ENCODE measurements at places on chromosomes 7 and 10.

- DNase-seq = no peak
Observed at GRCh38 chr7:305410-306151, 15.6 kb downstream of the FOXL3 start.

- no peak for DNase-seq
Observed at GRCh38 chr10:70490142-70490541, 11.6 kb downstream of the PALD1 start.

- no peak for DNase-seq
Observed at GRCh38 chr7:1240517-1241257, 8.0 kb downstream of the UNCX start.

DNA sequence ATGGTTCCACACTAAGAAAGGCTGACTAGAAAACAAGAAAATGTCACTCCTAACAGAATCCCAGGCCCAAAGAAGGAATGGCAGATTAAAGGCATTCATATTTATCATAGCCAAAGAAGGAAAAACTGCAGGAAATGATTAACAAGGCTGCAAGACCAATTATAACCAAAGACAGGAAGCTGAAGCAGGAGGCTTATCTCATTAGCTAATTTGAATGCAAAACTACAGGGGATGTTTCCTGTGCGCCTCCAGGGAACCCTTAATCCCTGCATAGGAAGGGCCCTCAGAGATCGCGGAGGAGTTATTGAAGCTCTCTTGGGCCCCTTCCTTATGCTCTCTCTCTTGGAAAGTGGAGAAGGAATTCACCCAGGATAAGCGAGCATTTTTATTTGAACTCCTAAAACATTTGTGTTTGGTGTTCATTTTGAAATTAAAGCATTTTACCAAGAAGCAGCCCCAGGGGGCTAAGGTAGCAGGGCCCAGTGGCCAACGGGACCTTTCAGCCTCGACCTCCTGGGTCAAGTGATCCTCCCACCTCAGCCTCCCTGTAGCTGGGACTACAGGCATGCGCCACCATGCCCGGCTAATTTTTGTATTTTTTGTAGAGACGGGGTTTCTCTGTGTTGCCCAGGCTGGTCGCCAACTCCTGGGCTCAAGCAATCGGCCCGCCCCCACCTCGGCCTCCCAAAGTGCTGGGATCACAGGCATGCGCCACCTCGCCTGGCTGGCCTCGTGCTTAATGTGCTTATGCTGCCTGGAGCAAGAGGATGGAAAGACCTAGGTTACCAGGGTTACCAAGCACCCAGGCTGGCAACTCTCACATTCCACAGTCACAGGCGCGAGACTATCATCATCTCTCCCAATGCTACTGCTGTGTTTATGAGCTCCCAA is 24.1 kb upstream of the PROSER2 start:
- no peak for DNase-seq

DNA sequence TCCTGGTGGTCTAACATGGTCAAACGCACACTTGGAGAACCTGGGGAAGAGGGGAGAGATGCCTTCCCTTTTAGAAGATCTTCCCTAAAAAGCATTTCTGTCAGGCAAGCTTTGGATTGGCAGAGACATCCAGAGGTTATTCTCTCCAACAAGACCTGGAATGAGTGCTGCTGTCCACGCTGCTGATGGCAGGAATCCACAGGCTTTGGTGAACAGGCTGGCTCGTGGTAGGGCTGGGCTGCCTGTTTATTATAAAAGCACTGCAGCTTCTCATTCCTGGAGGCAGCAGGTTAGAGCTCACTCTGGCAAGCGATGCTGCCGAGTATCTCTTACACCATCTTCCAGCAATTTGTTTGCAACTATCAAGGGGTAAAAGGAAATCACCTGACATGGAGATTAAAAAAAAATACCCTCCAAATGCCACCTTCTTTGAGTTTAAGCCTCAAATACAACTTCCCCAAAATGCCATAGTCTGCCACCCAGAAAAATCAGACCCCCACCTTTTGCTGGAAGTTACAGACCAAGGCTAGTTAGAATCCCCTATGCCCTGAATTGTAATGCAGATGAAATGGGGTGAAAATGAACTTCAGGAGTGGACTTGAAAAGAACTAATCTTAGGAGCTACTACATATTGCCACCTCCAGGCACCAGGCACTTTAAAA is 152.1 kb upstream of the KMT2E start:
- DNase-seq = no peak

DNA sequence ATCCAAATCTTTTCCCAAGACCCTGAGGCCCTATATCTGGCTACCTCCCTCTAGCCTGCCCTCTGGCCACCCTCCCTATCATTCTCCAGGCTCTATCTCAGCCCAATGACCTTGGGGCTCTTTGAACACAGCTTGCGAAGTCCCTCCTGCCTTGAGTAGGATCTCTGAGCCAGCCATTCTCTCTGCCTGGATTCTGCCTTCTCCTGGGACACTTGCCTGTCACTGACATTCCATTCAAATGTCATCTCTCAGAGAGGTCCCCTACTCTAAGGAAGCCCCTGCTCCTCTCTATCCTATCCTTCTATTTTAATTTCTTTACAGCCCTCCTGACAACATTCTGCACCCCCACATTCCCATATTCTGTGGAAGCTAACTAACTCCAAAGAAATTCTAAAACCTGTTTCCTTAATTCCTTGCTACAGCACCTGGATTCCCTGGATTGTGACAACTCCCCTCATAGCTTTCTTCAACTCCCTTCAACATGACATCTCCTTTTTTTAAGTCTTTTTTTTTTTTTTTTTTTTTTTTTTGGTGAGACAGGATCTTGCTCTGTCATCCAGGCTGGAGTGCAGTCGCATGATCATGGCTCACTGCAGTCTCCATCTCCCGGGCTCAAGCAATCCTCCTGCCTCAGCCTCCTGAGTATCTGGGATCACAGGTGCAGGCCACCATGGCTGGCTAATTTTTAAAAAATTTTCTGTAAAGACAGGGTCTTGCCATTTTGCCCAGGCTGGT is 81.0 kb upstream of the ASAH2 start:
- no peak for DNase-seq

DNA sequence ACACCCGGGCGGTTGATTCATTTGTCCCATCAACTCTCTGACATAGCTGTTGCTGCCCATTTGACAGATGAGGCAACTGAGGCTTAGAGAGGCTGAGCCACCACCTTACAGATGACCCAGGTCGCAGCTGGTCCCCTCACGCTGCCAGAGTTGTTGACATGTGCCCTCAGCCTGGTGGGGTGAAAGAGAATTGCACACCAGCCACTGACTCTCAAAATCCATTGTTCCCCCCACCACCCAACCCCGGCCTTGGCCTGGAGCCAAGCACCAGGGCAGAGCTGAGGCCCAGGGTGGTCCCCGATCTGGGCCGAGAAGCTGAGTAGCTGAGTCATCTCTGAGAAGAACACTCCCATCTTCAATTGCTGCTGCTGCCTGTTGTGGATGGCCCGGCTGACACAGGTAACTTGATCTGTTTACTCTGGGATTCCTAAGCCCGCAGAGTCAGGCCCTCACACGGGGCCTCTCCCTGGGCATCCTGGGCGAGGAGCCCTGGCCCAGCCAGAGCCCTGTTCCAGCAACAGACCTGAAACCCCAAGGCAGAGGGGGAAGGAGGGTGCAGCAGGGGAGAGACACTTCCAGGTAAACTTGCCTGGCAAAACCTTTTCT is 27.5 kb downstream of the PVRIG start:
- DNase-seq = peak; percentile 32

DNA sequence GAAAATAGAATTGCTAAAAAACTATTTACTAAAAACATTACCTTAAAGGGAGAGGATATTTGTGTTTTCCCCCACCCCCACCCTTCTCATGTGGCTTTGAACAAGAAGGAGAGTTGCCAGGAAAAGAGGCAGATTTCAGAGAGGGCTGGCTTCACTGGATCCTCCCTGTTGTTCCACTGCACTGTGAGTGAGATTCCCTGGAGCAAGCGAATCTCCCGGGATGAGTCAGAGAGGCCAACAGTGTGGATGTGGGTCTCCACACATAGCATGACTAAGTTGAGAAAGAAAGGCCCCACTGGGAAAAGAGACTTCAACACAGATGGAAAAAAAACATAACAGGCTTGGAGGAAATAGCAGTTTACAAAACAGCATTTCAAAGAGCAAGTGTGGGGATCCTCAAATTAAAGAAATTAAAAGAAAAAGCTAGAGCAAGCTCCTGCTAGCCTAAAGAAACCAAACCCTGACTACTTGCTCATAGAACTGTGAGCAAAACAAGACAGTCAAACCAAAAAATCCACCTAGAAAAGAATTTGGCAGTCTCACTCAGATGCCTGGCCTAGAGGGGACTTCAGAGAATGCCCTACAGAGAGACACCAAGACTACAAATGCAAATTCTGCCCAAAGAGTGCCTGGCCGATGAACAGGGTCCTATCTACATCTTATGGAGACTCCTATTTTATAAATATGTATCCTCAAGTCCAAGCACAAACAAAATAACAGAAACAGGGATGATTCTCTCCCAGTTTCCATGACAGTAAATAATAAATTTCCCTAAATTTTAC is 3.4 kb downstream of the CAV1 start:
- no peak for DNase-seq

- no peak for DNase-seq
Observed at GRCh38 chr10:84291384-84291783, 37.0 kb upstream of the CCSER2 start.

DNA sequence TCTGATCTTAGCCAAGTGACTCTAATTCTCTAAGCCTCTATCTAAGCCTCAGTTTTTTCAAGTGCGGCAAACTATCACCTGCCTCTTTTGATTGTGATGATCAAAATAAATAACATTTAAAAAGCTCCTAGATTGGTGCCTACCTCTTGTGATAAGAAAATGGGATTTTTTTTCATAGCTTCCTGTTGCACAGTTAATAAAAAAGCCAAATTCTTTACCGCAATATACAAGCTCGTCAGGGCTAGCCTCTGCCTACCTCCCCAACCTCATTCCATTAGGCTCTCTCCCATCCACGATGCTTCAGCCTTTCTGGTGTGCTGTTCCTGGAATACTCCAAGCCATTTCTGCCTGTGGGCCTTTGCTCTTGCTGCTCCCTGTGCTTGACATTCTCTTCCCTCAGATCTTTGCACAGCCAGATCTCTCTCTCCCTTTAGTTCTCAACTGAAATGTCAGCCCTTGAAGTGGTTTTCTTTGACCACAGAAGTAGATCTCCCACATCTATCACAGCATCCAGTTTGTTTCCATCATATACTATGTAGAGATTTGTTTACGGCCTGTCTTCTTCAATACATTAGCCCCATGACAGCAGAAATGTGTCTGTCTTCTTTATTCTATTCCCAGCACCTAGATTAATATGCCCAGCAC is 48.8 kb downstream of the SFR1 start:
- DNase-seq = no peak

GRCh38 chr10:94287336-94287735 is 75.4 kb downstream of the NOC3L start:
- no peak for DNase-seq

DNA sequence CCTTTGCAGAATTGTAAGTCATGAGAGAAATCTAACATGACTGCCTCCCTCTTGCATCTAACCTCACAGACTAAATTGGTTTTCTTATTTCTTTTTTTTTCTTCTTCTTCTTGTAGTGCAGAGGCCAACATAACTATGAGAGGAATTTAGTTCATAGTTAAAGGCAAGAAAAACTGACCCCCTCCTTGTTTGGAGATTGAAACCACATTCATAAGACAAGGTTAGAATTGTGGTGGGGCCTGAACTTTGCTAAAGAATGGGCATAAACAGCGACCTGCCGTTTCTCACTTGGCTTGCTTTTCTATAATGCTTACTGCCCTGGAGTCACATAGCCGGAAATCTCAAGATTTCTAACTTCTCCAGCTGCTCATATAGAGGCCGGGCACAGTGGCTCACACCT is 2.4 kb upstream of the POLM start:
- DNase-seq = no peak

DNA sequence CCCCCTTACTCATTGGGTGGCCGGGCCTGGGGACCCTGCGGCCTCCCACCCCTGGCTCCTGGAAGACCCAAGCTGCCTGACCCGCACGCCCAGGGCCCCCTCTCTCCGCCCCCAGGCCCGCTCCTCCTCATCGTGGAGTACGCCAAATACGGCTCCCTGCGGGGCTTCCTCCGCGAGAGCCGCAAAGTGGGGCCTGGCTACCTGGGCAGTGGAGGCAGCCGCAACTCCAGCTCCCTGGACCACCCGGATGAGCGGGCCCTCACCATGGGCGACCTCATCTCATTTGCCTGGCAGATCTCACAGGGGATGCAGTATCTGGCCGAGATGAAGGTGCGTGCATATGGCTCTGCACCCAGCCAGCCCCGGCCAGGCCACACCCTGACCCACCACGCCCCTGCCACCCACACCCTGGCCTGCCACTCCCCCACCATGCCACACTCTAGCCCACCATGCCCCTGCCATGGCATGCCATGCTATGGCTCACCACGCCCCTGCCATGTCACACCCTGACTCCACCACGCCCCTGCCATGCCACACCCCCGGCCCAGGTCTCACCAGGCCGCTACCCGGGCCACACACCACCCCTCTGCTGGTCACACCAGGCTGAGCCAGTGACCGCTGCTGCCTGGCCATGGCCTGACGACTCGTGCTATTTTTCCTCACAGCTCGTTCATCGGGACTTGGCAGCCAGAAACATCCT is 18.7 kb upstream of the CSGALNACT2 start:
- DNase-seq = no peak

DNA sequence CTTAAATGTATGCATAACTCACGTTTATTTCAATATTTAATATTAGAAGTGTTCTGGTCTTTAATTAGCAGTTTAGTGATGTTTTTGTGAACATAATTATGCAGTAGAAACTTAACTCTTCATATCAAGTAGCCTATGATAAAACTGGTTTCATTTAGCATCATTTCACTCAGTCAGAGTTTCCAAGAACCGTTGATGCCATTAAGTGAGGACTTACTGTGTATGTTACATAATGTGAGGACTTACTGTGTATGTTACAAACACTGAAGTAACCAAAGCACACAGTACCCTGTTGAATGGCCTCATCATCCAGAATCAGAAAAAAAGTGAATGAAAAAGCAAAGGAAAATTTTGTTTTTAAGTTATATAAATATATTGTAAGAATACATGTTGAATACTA is 32.9 kb upstream of the PBLD start:
- no peak for DNase-seq

GRCh38 chr10:70549351-70549961 is 53.1 kb downstream of the PRF1 start:
- DNase-seq = no peak

GRCh38 chr7:95491201-95491600 is 5.5 kb downstream of the ASB4 start:
- DNase-seq = no peak

GRCh38 chr7:19112274-19113001 is 5.0 kb downstream of the TWIST1 start:
- no peak for DNase-seq

GRCh38 chr10:5779730-5780129 is 33.5 kb downstream of the GDI2 start:
- DNase-seq = no peak

Data from Panc1 (cell line).